ENCODE measurements at places on chromosomes 6 and 20.

- no peak for DNase-seq
Observed at GRCh38 chr20:43821795-43822194, 92.9 kb upstream of the TOX2 start.

- DNase-seq = no peak
Observed at GRCh38 chr20:53609491-53610445, 16.1 kb upstream of the ZNF217 start.

GRCh38 chr6:4010689-4011090 is 68.2 kb downstream of the FAM217A start:
- DNase-seq = peak; percentile 49

- no peak for DNase-seq
Observed at GRCh38 chr6:20539387-20539786, 5.1 kb downstream of the CDKAL1 start.

DNA sequence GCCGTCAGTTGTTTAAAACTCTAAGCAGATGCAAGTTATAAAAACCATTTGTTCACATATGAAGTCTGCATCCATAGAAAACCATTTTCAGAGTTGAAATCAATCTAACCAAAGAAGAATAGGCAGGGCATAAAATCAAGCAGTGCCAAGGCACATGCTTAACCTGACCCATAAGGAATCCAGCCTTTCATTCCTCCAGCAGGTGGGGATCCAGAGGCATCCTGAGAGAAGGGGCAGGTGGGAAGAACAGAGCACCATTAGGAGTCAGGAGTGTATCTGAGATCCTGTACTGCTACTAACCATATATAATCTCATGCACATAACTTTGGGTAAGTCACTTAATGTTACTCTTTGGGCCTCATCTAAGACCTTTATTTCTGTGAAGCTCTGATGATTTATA is 29.4 kb upstream of the FOXO3 start:
- no peak for DNase-seq

GRCh38 chr6:71419217-71420094 is 130.8 kb downstream of the OGFRL1 start:
- DNase-seq = no peak

GRCh38 chr20:22630701-22631100 is 46.3 kb upstream of the FOXA2 start:
- no peak for DNase-seq

GRCh38 chr20:19554666-19555065 is 203.4 kb upstream of the RIN2 start:
- no peak for DNase-seq

GRCh38 chr20:25187220-25187619 is 8.3 kb upstream of the ENTPD6 start:
- DNase-seq = no peak

GRCh38 chr6:116451916-116452315 is 9.3 kb upstream of the CALHM6 start:
- DNase-seq = no peak

GRCh38 chr20:4169360-4170190 is 154.2 kb upstream of the RNF24 start:
- no peak for DNase-seq

DNA sequence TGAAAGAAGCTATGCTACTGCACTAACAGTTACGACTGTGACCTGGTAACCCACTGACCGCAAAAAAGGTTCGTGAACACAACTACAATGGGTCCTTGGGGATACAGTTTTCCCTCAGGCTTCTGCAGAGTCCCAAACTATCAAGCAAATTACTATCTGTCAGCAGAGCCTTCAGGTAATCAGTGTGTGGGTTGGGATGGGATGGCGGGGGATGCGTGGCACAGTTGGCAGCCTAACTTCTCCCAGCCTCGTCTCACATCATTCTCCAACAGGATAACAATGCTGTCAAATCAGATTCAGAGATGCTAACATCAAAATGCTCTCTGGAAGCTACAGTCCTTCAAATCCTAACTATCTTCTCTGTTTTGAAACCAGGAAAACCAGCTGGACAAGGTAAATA is 102.3 kb downstream of the EPM2A start:
- no peak for DNase-seq

GRCh38 chr20:50039706-50040431 is 57.1 kb downstream of the SNAI1 start:
- no peak for DNase-seq

- peak; percentile 67 for DNase-seq
Observed at GRCh38 chr20:9359561-9360308, 154.7 kb upstream of the LAMP5 start.

DNA sequence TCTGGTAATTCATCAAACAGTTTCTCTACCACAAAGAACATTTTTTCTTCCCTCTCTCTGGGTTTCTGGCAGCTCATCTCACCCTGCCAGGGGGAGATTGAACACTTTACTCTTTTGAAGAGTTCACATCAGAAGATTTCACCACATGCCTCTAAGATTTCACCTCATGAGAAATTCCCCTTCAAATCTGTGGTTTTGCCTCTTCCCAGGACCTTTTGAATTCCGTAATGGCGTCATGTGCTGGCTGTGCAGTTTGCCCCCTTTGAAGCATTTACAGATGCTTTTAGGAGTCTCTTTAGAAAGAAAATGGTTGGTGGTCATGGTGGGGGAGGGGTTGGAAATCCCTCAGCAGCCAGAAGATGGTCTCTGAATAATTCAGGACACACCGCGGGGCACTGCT is 486.1 kb downstream of the QKI start:
- DNase-seq = no peak

DNA sequence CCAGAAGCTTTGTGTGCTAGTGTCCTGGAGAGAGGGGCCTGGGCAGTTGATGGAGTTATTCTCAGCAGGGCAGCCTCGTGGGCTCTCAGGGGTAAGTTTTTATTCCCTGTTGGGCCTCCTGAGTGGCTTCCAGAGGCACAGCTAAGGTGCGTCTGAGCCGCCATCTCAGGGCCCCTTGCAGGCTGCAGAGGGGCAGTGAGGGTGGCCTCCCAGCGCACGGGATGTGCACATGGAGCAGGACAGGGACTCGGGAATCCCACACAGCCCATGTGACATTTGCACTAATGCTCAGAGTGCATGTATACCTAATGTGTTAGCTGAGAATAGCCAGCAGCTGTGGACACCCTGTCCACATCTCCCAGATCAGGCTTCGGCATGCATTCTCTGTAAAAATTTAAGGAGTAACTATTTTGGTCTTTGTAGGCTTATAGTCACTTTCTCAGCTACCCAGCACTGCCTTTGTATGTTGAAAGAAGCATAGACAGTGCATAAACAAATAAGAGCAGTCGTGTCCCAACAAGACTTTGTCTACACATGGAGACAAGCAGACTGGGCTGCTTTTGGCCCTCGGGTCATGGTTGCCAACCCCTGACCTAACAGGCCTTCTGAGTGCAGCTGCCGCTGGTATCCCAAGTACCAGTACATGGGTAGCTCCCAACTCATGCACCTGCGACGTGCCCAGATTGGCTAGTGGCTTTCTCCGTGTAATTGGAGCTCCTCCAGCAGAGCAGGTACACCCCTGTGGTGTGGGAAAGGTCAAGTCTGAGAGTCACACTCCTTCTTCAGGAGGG is 18.6 kb upstream of the CST9L start:
- DNase-seq = peak; percentile 76

DNA sequence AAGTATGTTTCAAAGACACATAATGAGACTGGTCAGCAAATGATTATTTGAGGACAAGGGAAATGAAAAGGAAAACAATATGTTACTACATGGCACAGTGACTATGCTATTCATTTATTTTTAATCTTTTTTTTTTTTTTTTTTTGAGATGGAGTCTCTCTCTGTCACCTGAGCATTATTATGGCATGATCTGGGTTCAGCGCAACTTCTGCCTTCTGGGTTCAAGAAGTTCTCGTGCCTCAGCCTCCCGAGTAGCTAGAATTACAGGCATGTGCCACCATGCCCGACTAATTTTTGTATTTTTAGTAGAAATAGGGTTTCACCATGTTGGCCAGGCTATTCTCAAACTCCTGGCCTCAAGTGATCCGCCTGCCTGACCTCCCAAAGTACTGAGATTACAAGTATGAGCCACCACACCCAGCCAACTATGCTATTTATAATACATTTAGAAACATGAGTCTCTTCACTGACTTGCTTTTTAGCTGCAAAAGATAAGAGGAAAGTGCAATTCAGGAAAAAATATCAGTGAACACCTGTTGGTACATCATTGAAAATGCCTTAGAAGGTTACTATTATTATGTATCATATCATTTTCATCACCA is 3.4 kb downstream of the CALHM4 start:
- no peak for DNase-seq

- no peak for DNase-seq
Observed at GRCh38 chr20:35085477-35086225, 7.0 kb downstream of the TRPC4AP start.

DNA sequence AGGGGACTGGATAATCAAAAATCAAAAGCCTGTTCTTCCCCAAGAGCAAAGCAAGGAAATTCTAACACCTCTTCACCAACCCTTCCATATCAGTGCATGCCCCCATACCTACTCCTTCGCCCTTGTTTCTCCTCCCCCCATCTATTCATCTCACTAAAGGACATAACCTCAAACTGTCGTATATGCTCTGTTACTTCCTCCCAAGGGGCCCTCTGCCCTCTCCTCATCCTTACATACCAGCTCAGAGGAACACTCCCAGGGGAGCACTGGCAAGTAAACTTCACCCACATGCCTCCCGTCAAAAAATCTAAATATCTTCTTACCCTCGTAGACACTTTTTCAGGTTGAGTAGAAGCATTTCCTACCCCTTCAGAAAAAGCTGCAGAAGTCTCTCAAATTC is 9.4 kb upstream of the ADTRP start:
- DNase-seq = no peak

- no peak for DNase-seq
Observed at GRCh38 chr20:50689864-50690649, 1.3 kb downstream of the RIPOR3 start.
